ENCODE measurements at places on chromosomes 1 and 21.

- peak; percentile 79 for DNase-seq
Measured at GRCh38 chr1:11037740-11038182, 9.3 kb downstream of the MASP2 start.

DNA sequence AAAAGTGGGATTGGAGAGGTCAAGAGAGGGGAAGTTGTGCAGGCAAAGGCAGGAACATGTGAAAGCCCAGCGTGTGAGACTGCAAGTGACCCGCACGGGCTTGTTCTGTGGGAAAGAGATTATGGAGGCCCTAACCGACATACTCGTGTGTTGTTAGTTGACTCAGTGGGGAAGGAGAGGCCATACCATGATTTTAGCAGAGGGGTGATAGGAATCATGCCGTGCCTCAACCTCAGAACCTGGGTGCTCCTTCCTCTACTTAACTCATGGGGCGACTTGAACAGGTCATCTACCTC, 19.3 kb downstream of the PGLYRP3 start:
- DNase-seq: no peak

DNA sequence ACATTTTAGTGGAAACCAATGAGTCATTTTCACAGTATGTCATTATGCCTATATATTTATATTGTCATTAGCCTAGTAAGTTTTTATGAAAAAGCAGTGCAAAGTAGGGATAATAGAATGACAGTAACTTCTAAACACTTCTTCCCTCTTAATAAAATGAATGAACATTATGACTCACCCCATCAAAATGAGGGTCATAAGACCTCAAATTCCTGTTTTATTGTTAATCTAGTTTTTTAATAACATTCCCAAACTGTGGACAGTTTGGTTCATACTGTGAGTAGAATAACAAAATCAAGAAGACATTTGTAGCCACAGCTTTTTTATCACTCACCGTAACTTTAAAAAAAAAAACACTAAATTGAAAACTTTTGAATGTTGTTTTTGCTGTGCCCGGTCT, 160.5 kb downstream of the LRRC40 start:
- peak; percentile 91 for DNase-seq

- DNase-seq: no peak
Measured at GRCh38 chr1:92859400-92860039, 27.7 kb downstream of the RPL5 start.

Data from EL (cell line).